ENCODE measurements at places on chromosomes 4 and X.

DNA sequence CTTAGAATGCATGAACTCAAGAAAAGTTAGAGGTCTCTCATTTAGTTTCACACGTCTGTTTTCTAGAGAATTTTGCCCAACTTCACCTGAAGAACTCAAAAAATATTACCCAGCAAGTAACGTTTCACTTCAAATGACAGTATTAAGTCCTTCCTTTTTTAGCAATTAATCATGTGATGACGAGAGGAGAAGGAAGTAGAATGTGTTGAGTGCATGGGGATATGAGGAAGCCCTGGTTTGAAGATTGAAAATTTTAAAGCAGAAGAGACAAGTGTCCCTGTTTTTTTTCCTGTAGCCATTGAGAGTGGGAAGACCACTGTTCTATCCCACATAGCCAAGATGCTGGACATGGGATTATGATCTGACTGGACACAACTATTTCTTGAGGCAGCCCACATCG, 406.3 kb upstream of the CPEB2 start:
- DNase-seq: no peak

DNA sequence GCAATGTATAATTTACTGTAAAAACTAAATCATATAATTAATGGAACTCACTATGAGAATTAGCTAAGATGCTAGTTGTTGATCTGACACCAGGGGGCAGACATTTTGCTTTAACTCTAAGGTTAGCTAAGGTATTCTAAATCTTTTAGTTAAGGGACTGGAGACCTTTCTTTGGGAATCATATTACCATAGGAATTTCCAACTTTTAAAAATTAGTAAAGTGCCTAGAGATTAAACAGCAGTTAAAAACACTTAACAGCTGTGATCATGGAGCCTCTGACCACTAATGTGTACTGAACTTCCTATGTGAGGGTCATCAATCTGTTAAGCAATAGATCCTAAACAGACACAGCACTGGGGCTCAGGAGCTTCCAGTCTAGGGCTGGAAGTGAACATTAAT, 226.6 kb downstream of the NSUN7 start:
- peak; percentile 60 for DNase-seq

- DNase-seq: peak; percentile 5
Measured at GRCh38 chrX:46838974-46839480, 2.2 kb downstream of the RP2 start.

DNA sequence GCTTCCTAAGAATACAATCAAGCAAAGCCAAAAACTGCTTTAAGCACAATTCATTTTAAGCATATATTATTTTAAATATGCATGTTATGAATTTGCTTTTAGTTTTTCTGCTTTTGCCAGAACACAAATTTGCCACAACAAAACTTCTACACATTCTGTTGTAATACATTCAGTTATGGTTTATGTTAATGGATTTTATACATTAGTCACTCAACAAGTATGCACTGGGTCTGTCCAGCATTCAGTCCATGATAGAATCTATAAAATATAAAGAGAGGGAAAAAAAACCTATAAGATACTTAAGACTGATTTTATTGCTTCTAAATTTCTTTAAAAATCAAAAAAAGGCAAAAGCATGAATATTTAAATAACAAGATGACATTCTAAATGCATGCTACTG, 22.2 kb downstream of the IQCM start:
- DNase-seq: no peak

- DNase-seq: no peak
Measured at GRCh38 chrX:120377715-120378114, 15.8 kb downstream of the ATP1B4 start.

DNA sequence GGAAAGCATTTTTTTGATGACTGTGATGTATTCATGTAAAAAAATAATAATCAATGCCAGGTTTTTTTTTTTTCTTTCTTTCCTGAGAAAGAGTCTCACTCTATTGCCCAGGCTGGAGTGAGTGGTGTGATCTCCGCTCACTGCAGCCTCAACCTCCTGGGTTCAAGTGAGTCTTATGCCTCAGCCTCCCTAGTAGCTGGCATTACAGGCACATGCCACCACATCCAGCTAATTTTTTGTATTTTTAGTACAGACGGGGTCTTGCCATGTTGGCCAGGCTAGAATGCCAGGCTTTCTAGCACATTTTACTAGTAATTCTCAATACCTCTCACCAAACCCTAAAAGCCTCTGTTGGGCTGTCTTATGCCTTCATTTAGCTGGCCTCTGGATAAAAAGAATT, 25.7 kb downstream of the GPM6B start:
- no peak for DNase-seq

DNA sequence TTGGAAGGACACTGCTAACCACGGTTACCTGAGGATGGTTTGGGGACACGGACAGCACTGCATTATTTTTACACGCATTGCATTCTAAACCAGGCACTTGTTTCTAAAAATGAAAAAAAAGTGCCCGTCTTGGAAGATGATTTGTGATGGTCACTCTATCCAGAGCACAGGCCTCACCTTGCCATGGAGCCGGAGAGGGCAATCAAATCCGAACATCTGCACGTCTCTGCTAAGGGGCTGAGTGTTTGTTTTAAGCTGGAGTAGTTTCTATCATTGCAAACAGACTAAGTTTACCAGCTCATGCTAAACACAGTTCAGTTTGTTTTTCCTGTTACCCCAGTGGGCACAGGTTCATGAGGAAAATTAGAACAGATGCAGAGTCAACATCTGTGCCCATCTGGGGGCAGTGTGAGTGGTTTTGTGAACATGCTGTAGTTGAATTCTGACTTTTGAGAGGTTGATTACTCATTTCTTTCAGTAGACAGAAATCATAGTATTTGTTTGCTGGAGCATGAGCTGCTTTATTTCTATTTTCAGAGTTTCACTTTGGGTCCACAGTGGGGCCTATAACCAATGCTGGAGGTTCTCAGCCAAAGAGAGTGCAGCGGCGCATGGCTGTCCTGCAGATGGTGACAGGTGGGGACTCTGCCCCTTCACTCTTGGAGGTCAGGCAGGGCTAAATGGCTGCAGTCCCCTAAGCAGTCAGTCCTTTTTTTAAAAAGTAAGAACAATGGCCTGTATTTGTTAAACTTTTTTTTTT, 65.4 kb upstream of the ENPP6 start:
- no peak for DNase-seq

DNA sequence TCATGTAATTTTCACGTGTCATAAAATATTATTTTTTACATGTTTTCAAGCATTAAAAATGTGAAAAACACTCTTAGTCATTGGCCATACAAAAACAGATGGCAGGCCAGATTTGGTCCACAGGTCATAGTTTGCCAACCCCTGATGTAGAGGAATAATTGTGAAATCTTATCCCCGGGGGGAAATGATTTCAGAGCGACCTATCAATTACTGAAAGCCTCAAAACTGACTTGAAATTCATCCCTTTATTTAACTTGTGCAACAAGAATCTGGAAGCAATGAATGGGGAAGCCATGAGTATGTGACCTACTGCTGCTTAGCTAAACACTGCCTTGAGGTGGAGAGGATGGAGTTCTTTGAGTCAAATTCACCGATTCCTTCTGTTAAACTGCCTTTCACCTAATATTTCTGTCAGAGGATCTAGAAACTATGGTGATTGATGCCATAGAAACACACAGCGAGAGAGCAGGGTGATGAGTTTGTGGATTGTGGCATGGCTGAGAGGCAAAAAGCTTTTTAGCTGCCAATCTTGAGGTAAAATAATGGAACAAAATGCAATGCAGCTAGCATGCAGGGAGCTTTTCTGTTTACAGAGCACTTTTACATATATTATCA, 30.3 kb upstream of the BRS3 start:
- DNase-seq: no peak

GRCh38 chr4:83388313-83388676, 53.6 kb upstream of the HPSE start:
- no peak for DNase-seq

- DNase-seq: no peak
Measured at GRCh38 chr4:27759611-27760575, 899.3 kb downstream of the STIM2 start.

DNA sequence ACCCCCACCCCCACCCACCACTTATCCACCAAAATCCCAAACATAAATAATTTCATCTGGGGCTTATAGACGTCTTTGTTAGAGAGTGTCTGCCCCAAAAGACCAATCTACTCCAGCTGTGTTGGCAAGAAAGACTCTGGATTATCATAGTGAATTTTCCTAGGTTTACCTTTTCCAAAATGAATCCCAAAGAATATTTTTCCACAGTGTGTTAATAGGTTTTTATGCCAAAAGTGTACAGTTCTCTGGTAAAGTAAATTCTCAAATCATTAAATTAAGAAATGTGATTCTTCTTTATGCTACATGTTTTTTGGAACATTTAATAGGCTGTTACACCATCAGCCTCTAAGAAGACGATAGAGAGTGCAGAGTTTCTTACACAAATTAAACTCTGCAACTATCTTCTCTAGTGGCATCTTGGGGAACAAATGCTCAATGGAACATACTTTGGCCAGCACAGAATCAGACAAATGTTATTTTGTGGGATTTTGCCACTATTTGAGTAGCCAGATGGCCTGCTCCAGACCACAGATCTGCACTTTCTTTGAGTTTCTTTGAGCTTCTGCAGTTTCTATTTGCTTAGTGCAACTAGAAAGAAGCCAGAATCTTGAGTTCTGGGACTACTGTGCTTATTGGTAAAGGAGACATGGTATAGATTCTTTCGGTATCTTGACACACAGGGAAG, 206.0 kb downstream of the KIT start:
- no peak for DNase-seq

GRCh38 chrX:16113978-16114565, 9.3 kb upstream of the GRPR start:
- DNase-seq: no peak

- no peak for DNase-seq
Measured at GRCh38 chrX:10217198-10217597, 60.4 kb downstream of the CLCN4 start.

DNA sequence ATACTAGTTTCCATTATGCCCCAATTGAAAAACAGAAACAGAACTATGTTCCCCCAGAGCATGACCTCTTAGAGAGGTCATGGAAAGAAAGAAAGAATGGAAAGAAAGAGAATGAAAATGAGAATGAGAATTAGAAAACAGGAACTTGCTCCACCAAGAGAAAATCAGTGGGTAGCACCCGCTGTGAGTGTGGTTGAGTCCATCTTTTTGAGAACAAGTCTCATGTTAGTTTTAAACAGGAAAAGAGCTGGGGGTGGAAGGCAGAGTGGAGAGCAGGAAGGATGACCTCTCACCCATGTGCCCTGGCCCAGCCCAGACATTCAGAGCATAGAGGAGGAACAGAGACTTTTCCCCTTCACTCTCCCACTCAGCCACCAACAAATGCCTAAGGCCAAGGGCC, 4.9 kb downstream of the GSX2 start:
- DNase-seq: no peak

- DNase-seq: peak; percentile 50
Measured at GRCh38 chrX:47502316-47503125, 19.5 kb upstream of the ZNF41 start.

DNA sequence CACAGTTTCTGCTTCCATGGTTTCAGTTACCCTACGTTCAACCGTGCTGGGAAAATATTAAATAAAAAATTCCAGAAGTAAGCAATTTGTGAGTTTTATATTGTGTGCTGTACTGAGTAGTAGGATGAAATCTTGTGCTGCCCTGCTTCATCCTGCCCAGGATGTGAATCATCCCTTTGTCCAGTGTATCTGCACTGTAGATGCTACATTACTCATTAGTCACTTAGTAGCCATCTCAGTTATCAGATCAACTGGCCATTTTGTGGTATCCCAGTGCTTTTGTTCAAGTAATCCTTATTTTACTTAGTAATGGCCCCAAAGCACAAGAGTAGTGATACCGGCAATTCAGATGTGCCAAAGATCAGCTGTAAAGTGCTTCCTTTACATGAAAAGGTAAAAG, 97.9 kb downstream of the COX18 start:
- DNase-seq: peak; percentile 36

GRCh38 chr4:106266201-106266600, 49.8 kb downstream of the TBCK start:
- peak; percentile 41 for DNase-seq

DNA sequence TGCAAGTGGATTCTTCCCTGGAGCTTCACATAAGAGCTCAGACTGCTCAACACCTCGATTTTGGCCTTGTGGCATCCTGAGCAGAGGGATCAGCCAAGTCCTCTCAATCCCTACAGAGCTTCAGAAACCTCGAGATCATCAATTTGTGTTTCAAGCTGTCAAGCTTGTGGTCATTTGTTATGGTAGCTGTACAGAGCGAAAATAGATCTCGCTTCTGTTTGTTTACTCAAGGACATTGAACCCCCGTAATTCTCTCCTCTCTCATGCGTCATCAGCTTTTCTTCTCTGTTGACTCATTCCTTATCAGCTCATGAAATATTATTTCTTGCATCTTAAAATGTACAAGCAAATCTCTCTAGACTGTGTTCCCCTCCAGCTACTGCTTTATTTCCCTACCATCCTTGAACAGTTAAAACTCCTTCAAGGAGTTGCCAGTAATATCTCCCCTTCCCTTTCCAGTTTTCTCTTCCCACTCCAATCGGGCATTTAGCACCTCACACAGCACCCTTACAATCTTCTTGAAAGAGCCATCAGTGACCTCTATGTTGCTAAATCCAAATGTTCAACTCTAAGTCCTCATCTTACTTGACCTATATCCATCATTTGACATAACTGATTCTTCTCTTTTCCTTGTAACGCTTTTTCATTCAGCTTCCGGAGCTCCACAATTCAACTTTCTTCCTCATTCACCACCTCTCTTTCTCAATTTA, 106.2 kb upstream of the FAT1 start:
- DNase-seq: no peak

DNA sequence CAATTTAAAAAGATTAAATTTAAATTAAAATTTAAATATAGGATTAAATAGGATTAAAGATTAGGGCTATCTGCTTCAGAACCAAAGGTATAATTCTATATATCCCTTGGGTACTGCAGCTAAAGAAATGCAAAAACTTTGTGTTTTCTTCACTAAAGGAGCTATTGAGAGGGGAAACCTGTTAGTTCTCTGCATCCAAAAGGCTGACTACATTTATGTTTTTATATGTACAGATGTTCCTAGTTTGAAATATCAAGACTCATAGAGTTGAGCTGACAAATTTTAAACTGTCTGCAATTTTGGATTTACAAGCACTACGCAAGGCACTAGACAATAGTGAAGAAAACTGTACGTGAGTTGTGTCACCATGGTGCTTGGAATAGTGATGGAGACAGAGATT, 95.2 kb downstream of the CEP44 start:
- no peak for DNase-seq

DNA sequence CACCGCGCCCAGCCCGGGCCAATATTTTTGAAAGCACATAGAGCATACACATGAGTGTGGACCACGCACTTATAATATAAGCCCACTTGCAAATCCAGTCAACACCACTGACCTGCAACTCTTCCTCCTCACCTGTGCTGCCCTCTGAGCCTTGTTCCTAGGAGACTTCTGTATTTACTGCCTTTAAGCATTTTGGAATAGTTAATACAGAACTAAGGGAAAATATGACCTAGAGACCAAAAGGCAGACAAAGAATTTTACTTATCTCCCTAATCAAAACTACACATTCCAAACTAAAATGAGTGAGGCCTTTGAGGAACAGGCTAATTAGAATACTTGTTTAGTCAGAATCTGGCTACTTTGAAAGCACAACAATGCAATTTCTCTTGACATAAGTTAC, 89.1 kb downstream of the RELL1 start:
- no peak for DNase-seq

All from GM03348 (cell line).